Activated naive CD4-positive, alpha-beta T cell treated with anti-CD3 and anti-CD28 coated beads, Interleukin-2, amount 50 U/mL, for 16 hours (primary cell): ENCODE measurements at places on chromosomes 7 and 10.

- no peak for DNase-seq
Observed at GRCh38 chr10:121662945-121663917, 65.0 kb upstream of the FGFR2 start.

- no peak for DNase-seq
Observed at GRCh38 chr7:121102619-121103018, 114.1 kb downstream of the CPED1 start.

GRCh38 chr10:79046741-79047583 is 21.8 kb upstream of the ZMIZ1 start:
- no peak for DNase-seq

- no peak for DNase-seq
Observed at GRCh38 chr10:49598164-49598856, 11.8 kb upstream of the SLC18A3 start.

DNA sequence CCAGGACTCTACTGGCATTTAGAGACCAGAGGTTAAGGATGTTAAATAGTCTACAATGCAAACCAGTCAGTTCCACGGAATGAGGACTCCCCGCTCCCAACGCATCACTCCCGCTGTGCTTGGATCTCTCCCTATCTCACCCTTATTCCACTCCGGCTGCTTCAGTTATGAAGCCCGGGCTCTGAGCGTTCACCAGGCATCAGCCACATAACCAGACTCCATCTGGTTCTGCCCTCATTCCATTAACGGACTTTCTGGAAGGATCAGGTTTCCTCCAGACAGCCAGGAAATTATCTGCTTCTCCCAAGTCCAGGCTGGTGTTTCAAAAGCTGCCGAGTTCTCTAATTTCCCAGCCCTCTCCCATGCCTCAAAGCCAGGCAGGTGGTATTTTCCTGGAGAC is 499.3 kb downstream of the GLRX3 start:
- DNase-seq: no peak

- DNase-seq: no peak
Observed at GRCh38 chr7:12158334-12159060, 52.6 kb upstream of the TMEM106B start.

DNA sequence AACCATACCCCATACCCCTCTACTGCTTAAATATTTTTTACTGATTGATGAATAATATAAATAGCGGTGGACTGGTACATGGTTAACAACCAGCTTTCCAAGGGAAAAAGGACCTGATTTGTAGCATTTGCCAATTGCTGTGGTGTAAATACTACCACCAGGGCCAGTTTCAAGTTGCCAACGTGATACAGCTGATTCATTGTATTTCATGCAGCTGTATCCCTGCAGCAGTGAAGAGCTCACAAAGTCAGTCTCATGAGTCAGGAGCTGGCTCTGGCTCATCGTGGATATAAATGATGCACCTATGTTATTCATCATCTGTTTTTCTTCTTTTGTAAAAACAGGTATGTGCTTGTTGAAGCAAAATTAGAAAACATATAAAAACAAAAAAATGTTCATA is 15.2 kb downstream of the CALML5 start:
- DNase-seq: no peak

- DNase-seq: no peak
Observed at GRCh38 chr10:326350-326749, 191.1 kb downstream of the ZMYND11 start.

GRCh38 chr10:69287181-69287580 is 8.9 kb downstream of the HK1 start:
- DNase-seq: no peak

DNA sequence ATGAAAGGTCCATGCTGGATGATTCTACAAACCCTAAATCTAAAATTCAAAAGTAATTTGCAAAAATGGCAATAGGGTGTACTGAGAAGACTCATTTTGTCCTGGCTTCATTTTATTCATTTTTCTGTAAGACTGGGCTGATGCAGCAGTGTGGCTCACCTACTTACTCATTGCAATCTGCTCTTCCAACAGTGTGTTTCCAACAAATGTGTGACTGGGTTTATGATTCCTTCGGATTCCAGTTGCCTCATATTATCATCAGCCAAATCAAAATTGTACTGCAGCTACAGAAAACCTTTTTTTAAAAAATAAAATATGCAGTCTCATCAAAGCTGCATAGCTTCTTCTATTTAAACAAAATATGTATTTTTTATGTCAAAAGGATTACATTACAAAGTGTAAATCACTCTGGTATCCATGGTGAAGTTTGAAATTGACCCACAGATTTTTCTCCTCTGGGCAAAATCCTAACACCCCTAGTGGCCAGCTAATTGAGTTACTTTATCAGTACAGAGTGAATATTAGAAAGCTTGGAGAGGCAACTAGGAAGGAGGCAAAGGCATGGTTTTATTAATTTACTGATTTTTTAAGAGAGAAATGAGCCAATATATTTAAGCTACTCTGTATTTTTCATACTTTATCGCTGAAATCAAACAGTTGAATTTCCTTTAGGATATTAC is 390.3 kb downstream of the MAGI2 start:
- DNase-seq: no peak

DNA sequence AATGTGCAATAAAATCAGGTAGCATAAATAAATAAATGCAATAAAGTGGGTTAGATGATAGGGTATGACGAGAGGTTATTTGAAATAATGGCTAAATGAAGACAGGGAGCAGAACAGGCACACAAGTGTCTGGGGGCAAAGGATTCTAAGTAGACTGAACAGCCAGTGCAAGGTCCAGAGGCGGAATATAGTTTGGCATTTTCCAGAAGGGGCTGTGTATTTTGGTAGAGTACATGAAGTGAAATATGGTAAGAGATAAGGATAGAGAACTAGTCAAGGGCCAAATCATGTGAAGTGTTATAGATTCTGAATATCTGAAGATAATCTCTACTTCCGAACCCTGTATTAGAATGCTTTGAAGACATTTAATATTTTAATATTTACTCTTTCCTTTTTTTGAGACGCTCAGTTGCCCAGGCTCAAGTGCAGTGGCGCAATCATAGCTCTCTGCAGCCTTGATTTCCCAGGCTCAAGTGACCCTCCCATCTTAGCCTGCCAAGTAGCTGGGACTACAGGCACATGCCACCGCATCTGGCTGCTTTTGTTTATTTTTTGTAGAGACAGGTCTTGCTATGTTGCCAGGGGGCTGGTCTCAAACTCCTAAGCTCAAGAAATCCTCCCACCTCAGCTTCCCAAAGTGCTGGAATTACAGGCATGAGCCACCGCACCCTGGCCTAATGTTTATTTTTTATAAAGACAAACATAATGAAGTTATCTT is 44.4 kb upstream of the CD36 start:
- DNase-seq: no peak

DNA sequence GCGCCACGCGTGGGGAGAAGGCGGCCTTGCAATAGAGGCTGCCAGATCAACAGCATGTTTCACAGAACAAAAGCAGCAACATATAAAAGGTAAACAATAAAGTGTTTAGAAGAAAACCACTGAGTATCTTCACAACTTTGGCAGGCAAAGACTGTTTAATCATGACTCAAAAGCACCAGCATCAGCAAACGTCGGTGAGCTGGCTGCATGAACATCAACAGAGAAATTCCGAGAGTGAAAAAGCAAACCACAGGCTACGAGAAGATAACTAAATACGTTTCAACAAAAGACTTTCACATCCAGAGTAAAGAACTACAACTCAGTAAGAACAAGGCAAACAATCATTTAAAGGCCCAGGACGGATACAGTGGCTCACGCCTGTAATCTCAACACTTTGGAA is 172.0 kb downstream of the MAD1L1 start:
- DNase-seq: no peak

DNA sequence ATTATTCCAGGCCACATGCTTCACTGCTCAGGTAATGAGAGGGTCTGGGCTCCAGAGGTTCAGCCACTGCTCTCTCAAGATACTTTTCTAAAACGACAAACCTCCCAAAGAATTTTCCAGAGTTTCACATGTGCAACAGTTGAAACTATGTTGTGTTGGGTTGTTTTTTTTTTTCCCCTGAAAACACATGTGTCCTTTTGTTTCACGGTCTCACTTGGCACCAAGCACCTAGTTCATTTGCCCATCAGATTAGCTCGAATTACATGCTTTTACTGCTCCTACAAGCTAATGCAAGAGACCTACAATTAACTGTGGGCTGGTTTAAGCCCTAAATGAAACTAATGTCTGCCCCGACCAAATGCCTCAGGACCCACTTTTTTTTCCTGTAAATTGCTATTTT is 313.3 kb downstream of the FGFR2 start:
- DNase-seq: no peak

DNA sequence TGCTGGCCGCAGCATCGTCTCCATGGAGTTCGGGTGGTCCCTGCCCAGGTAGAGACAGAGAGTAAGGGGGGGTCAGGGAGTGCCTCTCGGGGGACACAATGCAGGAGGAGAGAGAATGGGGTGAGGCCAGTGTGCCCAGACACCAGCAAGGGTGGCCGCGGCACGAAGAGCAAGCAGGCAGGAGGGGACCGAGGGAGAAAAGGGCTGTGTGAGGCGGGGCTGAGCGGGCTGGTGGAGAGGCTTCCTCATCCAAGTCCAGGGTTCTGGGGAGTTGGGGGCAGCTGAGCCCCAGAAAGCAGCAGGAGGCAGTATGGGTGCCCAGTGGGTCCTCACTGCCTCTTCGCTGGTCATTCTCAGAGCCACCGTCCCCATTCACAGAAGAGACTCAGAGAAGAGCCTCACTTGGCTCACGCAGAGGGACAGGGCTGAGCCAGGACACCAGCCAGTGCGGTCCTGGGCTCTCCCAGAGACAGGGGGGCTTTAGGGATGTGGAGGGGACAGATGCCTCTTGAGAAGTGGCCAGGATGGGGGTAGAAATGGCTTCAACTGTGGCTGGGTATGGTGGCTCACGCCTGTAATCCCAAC is 78.9 kb downstream of the MICALL2 start:
- no peak for DNase-seq

DNA sequence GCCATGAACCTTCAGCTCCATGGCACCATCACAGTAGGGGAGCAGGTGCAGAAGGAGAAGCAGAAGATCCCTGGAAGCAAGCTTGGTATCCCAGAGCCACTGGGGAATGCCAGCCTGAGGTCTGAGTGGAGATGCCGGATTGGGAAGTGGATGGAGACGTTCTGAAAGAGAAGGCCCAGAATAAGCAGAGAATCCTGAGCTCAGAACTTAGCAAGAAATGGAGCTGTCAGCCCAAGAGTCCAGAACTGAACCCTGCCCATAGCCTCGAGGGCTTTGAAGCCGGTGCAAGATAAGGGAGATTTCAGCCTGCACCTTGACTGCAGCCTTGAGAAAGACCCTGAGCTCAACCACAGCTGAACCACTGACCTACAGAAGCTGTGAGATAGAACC is 13.9 kb upstream of the GDF10 start:
- no peak for DNase-seq

- DNase-seq: no peak
Observed at GRCh38 chr7:43761938-43762692, 3.6 kb downstream of the BLVRA start.

GRCh38 chr7:87608431-87608830 is 7.7 kb upstream of the ABCB1 start:
- no peak for DNase-seq

DNA sequence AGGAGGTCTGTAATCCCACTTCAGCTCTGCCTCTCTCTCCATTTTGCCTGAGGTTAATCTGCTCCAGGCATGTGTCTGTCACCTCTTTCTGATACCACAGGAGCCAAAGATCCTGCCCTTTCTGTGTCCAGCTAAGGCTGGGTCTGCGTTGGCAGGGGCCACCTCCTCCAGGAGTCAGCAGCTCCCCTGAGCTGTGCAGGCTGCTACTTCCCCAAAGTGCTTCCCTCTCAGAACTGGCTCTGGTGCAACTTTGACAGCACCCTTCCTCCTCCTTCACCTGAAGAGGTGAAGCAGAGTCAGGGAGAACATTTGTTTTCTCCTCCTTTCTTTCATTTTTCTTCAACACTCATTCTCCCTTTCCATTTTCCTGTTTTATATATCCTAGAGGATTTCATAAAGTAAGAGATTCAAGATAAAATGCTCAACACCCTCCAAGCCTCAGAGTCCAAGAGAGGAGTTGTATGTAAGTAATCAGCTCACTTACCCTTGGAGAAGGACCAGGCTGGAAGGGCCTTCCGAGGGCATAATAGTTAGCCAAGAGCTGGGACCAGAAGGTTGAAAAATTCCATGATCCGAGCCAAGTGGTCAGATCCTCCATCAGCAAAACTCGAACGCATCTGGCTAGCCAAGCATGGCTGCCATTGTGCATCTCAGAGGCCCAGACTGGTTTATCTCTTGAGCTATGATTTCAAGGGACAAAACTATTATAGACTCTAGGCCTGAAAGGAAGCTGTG is 257.3 kb downstream of the PTEN start:
- no peak for DNase-seq

DNA sequence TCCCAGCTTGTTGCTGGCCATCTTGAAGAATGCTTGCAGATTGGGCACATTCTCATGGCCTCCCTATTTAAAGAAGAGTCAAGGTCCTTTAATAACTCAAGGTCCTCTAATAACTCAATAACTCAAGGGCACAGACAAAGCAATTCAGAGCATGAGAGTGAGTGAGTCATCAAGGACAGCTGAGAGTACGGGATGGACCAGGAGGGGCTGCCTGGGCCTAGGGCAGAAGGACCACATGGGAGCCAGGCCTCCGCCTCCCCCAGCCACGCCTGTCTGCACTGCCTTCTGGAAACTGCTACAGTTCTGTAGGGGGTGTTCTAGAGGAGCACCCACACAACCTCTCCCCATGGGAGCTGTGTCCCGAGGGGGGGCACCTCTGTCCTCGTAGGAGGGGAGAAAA is 48.9 kb downstream of the ZNF503 start:
- no peak for DNase-seq

DNA sequence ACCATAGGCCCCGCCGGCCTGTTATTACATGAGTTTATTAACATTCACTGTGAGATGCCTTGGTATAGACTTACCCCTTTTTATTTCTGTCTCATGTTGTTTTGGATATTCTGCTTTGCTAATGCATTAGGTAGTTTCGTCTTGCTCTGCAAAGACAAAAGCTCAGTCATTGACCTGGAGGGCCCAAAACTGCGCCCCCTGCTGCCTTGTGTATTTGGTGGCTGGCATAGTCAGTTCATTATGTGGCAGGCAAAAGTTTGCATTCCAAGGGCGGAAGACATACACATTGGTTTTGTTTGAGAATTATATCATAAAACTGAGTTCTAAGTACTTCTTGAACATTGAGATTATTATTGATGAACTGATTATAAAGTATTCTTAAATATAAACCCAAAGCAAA is 372.5 kb downstream of the SDK1 start:
- peak; percentile 66 for DNase-seq

GRCh38 chr10:22415072-22415471 is 69.8 kb downstream of the SPAG6 start:
- no peak for DNase-seq

GRCh38 chr10:129511758-129512157 is 44.7 kb downstream of the MGMT start:
- DNase-seq: no peak

DNA sequence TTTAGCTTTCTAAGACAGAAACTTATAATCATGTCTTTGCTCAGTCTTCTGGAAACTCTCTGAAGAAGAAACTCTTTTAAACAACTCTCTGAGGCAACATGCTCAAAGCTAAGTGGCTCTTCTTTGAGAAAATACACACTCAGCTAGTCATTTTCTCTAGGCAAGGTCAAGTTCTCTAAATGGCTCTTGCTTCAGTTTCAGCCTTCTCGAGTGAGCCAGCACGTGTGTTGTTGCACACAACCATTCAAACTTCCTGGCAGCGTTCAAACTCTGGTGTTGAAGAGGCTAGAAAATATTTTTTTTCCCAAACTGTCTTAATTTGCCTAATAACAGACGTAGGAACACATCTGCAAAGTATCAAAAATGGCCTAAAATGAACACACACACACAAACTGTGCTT is 129.1 kb downstream of the THSD7A start:
- DNase-seq: no peak
